ENCODE measurements at places on chromosomes 1 and 21.

- DNase-seq, result no peak
These were observed 11.2 kb downstream of the PRMT2 start for GRCh38 chr21:46646541-46647154.

- no peak for DNase-seq
These were observed 886 bp downstream of the ZMYM4 start for GRCh38 chr1:35269201-35269988.

DNA sequence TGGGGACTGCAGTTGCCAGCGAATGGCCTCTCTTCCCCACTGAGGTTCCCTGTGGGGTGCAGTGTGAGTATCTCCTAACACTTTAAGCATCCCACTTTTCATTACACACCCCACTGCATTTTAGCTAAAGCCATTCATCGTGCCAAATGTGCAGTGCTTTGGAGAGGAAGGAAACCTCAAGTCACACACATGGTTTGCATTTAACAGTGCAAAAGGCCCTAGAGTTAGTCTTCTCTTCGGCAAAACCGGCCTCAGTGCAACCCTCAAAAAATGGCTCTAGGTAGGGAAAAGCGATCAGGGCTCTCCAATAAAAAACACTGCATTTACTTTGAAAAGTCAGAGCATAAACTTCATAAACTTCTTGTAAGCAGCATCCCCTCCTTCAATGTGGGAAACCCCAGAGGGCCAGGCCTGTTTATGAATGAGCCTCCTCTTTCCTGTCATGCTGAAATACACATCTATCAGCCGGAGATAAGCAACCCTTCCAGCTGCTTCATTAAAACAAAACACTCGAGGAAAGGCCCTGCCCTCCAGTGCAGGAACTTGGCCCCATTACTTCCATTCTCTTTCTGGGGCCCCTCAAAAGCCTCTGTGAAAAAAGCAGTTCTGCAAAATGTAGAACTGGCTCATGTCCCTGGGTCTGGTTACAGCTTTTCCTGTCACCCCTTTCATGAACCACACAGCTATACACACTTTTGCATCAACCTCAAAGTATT is 184.0 kb downstream of the CDC7 start:
- no peak for DNase-seq

DNA sequence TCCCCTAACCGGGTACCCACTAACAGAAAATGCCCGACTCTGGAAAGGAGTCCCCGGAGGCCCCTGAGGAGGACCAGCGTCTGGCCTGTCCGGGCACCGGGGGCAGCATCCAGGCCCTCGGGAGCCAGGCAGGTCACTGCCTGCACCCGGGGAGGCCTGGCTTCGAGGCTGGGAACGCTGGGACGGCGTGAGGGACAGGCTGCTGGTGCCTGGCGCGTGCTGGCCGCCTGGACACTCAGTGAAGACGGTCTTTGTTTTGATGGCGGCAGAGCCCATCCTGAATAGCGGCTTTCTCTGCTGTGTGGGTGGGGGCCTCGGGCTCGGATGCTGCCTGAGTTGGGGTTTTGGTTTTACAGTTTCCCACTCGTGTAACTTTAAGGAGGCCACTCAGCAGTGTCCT is 37.6 kb downstream of the PRKCZ start:
- no peak for DNase-seq

DNA sequence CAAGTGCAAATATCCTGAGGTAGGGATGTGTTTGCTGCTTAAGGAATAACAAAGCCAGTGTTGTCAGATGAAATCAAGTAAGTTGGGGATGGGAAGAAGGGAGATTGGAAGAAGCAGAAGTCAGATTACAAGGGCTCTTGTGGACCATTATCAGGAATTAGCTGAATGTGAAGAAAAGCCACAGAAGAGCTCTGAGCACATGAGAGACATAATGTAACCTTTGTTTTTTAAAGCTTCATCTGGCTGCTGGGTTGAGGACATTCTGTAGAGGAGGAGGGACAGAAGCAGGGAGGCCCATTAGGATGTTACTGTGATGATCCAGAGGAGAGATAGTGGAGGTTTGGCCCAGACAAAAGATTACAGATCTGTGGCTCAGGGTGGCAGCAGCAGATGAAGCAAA is 111.7 kb downstream of the DUSP10 start:
- DNase-seq, result no peak

GRCh38 chr1:65065524-65066418 is 82.2 kb upstream of the AK4 start:
- DNase-seq, result no peak

GRCh38 chr1:160614410-160614809 is 32.4 kb downstream of the SLAMF1 start:
- DNase-seq, result no peak

DNA sequence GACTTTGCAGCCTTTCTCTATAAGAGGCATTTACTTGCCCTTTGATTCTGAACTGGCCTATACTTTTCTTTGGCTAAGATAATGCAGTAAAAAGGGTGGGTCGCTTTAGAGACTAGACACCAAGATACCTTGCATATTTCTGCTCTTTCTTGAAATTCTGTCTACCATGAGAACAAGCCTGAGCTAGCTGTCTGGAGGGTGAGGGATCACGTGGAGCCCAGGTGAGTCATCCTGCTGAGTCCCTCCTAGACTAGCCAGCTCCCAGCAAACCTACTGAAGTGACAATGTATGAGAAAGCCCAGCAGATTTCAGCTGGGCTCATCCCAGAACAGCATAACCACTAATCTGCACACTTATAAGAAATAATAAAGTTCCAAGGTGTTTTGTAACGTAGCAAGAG is 408.0 kb upstream of the KAZN start:
- DNase-seq, result peak; percentile 67

- no peak for DNase-seq
These were observed 87.0 kb upstream of the WARS2 start for GRCh38 chr1:119227456-119227855.
